Endodermal cell (in vitro differentiated cells): ENCODE measurements at places on chromosomes 1 and 21. TPM values are rescaled to one million over a fixed set of nuclear protein-coding genes. Genes with fewer than 3 reads are reported as not detected.
A peak's percentile ranks its signal among the peaks of the same experiment; 100 is the strongest.

The HES3 gene
- total RNA-seq = 1.8 and 2.7 TPM in 2 replicates

The FCAMR gene
- not detected in 3 replicates for total RNA-seq

The LCK gene
- total RNA-seq = 4.4 and 6.6 TPM in 2 replicates

The CTSS gene
- total RNA-seq = 0.11 TPM in 1 of 2 replicates, not detected in the other

The LIN28A gene
- 997 and 1,041 TPM in 2 replicates for total RNA-seq

The KRTAP12-2 gene
- total RNA-seq = not detected in 2 replicates

The IPP gene
- 14.8 to 20.4 TPM (median 18.6 TPM) in 3 replicates for total RNA-seq

The HTR6 gene
- 0.32 TPM in 1 of 3 replicates, not detected in the others for total RNA-seq

The ZNF687 gene
- total RNA-seq = 43.0 and 43.2 TPM in 2 replicates

GRCh38 chr1:226429858-226430715 lies 22.2 kb upstream of the PARP1 start:
- H3K4me3 ChIP-seq = no peak overlapping the region
- H3K4me1 ChIP-seq = no peaks in the 10 kb centered on the region
- DNase-seq = peak; percentile 41
- no peaks in the 10 kb centered on the region for H3K36me3 ChIP-seq
- no peaks in the 10 kb centered on the region for H3K27me3 ChIP-seq
- no peak overlapping the region for H3K27ac ChIP-seq

GRCh38 chr1:39525366-39526165 lies 34.1 kb downstream of the BMP8A start:
- H3K27me3 ChIP-seq = no peaks in the 10 kb centered on the region
- H3K27ac ChIP-seq = no peak overlapping the region
- peaks cover 6% of the 10 kb centered on the region for H3K36me3 ChIP-seq
- DNase-seq = no peak
- no peaks in the 10 kb centered on the region for H3K4me1 ChIP-seq
- no peak overlapping the region for H3K4me3 ChIP-seq

DNA sequence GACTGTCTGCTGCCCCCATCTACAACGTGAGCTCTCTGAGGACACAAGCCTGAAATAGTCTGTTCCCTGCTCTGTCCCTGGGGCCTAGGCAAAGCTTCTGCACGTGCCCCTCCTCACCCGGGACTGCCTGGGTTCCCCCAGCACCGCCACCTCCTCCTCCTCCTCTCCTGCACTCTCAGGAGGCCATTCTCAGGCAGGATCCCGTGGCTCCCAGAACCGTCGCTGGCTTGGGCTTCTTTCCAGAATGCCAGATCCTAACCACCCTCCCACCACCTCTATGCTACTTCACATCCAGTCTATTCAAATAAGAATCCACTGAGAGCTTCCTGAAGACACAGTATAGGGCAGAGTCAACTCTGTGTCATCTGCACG lies 11.2 kb downstream of the NPHP4 start:
- no peak overlapping the region for H3K4me3 ChIP-seq
- H3K36me3 ChIP-seq = peaks cover 14% of the 10 kb centered on the region
- no peak for DNase-seq
- H3K4me1 ChIP-seq = no peaks in the 10 kb centered on the region
- no peaks in the 10 kb centered on the region for H3K27me3 ChIP-seq

- H3K4me3 ChIP-seq = no peak overlapping the region
- no peak for DNase-seq
- no peak overlapping the region for H3K27ac ChIP-seq
Observed at GRCh38 chr1:213397638-213398037, 346.6 kb downstream of the RPS6KC1 start.

DNA sequence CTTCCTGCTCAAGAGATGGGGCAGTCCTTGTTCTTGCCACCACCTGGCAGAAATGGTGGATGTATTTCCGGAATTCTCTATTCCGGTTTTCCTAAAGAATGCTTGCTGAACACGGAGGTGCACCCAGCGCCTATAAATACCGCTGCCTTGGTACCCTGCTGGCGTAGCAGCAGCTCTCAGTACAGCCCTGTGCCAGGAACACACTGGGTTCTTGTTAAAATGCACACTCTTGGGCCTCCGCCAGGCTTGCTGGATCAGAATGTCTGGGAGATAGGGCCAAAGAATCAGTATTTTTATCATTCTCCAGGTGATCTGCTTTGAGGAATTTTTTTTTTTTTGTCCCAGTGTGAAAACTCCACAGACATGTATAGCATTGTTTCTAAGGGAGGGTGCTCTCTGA lies 54.2 kb downstream of the IGSF5 start:
- H3K27ac ChIP-seq = no peak overlapping the region
- no peaks in the 10 kb centered on the region for H3K4me1 ChIP-seq
- no peaks in the 10 kb centered on the region for H3K27me3 ChIP-seq
- no peak for DNase-seq
- H3K36me3 ChIP-seq = no peaks in the 10 kb centered on the region

DNA sequence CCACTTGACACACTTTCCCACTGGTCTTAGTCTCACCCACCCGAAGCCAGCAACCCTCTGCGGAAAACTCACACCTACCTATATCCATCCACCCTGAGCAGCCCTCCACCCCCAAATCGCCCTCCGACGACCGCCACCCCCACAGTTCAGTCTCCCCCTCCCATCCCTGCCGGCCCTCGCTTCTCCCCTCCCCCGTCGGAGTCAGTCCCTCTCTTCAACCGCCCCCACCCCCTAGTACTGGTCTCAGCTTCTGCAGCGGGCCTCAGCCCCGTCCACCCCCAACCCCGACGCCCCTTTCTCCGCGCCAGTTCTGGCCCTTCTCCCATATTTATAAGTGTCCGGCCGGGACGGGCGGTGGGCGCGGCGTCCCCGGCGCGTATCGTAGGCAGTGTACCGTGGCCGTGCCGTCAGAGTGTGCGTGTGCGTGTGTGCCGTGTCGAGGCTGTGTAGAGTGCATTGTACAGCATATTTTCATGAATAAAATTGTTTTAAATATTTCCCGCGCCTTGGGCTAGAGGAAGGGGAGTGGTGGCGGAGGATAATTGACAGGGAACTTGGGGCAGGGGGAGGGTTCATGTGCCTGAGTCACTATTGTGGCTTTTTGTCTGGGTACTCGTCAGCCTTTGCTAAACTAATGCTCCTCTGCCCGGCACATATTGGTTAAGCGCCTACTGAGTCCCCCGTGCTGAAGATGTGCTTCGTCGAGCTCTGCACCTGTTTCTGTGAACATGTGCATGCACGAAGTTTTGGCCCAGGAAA lies 22.0 kb downstream of the FOXO6 start:
- peak; percentile 68 for DNase-seq
- H3K36me3 ChIP-seq = no peaks in the 10 kb centered on the region
- no peak overlapping the region for H3K27ac ChIP-seq
- peaks cover 74% of the 10 kb centered on the region for H3K27me3 ChIP-seq
- no peaks in the 10 kb centered on the region for H3K4me1 ChIP-seq

DNA sequence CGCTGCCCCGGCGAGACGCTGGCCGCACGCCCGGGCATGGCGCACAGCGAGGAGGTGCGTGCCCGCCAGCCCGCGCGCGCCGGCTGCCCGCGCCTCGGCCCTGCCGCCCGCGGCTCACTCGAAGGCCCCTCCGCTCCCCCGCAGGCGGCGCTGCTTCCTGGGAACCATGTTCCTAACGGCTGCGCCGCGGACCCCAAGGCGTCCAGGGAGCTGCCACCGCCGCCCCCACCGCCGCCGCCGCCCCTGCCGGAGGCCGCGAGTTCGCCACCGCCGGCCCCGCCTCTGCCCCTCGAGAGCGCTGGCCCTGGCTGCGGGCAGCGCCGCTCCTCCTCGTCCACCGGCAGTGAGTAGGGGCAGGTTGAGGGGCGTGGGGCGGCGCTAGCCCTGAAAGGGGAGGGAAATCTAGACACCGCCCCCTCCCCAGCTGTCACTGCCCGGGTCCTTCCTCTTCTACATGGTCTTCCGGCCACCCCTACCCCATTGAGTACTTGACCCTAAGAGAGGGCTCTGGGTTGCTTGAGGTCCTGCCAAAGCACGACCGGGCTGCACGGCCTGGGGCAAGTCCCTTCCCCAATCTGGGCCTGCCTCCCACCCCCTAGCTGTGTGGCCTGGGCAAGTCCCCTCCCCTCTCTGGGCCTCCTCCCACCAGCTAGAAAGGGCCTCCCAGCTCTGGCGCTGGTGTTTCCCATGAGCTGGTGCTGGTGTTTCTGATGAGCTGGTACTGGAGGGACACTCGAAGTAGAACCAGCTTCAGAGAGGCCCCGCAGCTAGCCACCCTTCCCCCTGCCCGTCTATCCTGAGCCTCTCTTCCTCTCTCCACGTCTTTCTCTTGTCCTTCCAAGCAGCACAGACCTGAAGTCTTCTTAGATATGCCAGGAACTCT lies 17.0 kb downstream of the TNFRSF25 start:
- peaks cover 77% of the 10 kb centered on the region for H3K27me3 ChIP-seq
- no peak overlapping the region for H3K27ac ChIP-seq
- peak; percentile 89 for DNase-seq
- no peaks in the 10 kb centered on the region for H3K4me1 ChIP-seq
- no peaks in the 10 kb centered on the region for H3K36me3 ChIP-seq
- H3K4me3 ChIP-seq = no peak overlapping the region

DNA sequence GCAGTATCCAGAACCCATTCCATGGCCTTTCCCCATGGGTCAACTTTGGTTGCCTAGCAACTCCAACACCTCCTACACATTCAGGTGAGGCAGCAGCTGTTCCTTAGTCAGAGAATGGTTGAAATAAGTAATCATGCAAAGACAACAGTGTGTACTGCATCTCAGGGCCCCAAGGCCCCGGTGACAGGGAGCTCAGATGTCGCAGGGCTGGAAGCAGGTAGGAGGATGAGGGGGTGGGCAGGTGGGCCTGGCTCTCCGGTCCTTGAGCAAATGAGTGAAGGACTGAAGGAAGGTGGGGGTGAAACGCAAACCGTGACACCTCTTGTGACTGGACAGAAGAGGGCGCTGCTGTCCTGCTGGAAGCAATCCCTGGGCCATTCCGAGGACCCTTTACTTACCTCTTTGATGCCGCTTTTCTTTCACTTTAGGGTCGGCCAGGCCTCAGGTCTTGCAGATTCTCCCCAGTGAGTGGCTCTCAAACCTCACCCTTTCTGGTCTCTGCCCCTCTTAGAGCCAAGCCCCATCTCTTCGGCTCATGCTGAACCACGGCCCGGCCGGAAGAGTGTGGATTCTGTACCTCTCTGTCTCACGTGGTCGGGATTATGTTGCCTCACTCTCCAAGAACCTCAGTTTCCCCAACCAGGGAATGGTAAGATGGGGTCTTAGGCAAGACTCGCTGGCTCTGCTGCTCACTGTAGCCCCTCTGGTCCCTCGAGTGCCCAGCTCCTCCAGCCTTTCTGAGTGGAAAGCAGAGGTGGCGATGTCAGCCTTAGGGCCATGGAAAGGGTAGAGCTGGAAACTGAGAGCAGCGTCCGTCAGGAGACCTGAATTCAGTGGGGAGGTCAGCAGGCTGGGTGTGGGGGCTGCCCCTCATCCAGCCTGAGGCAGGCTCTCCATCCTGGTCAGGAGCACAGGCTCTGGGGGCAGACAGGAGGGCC lies 5.6 kb upstream of the KCNA10 start:
- peaks cover 31% of the 10 kb centered on the region for H3K27me3 ChIP-seq
- DNase-seq = peak; percentile 91

GRCh38 chr1:232856541-232856940 lies 51.3 kb downstream of the MAP10 start:
- peaks cover 5% of the 10 kb centered on the region for H3K4me1 ChIP-seq
- no peak overlapping the region for H3K4me3 ChIP-seq
- no peak for DNase-seq
- H3K36me3 ChIP-seq = no peaks in the 10 kb centered on the region
- H3K27ac ChIP-seq = no peak overlapping the region

- H3K4me3 ChIP-seq = no peak overlapping the region
- no peaks in the 10 kb centered on the region for H3K36me3 ChIP-seq
- H3K27ac ChIP-seq = no peak overlapping the region
- no peaks in the 10 kb centered on the region for H3K4me1 ChIP-seq
Observed at GRCh38 chr1:119254067-119254720, 113.7 kb upstream of the WARS2 start.

DNA sequence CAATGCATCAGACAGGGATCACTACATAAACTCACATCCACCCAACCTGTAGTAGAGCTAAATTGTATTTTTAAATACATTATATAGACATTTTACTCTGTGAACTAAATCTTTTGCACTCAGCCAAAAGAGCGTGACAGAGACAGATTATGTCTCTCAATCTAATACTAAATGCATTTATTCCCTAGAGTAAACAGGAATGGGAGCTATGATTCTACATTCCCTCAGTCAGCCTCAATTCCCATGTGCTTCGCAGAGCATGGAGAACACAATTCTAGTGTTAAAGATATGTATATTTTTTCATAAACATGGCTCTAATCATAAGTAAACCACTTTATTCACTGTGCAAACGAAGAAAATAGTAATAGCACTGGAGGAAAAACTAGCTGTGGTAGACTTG lies 16.5 kb downstream of the PIGK start:
- H3K4me1 ChIP-seq = no peaks in the 10 kb centered on the region
- no peak overlapping the region for H3K4me3 ChIP-seq

- peaks cover 13% of the 10 kb centered on the region for H3K4me1 ChIP-seq
- H3K27ac ChIP-seq = no peak overlapping the region
- DNase-seq = peak; percentile 94
- peaks cover 5% of the 10 kb centered on the region for H3K36me3 ChIP-seq
- peak overlapping the region; percentile 97 for H3K4me3 ChIP-seq
Observed at GRCh38 chr1:32753532-32754316, 51.2 kb upstream of the SYNC start.

DNA sequence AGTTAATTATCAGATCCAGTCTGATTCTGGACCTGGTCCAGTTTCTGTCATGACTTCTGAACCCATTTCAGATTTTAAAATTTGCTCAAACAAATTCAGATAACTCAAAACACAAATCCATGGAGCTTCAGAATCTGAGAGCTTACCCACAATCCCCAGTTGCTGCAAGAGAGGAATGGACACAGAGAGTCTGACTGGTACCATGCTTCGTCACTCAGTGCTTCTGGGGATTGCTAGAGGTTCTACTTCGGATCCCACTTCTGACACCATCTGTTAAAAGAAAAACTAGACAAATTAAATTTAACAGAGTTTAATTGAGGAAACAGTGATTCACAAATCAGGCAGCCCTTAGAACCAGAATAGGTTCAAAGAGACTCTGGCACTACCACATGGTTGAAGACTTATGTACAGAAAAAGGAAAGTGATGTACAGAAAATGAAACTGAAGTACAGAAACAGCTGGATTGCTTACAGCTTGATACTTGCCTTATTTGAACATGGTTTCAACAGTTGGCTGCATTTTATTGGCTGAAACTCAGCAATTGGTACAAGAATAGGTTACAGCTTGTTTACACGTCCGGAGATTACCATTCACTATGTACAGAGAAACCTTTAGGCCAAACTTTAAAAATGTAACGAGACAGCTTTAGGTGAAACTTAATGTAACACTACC lies 60.7 kb upstream of the TEKT2 start:
- no peak overlapping the region for H3K27ac ChIP-seq
- no peak for DNase-seq
- no peak overlapping the region for H3K4me3 ChIP-seq
- H3K4me1 ChIP-seq = no peaks in the 10 kb centered on the region
- peaks cover 52% of the 10 kb centered on the region for H3K36me3 ChIP-seq
- H3K27me3 ChIP-seq = no peaks in the 10 kb centered on the region

- H3K27ac ChIP-seq = no peak overlapping the region
- H3K27me3 ChIP-seq = no peaks in the 10 kb centered on the region
- no peaks in the 10 kb centered on the region for H3K36me3 ChIP-seq
- DNase-seq = no peak
Observed at GRCh38 chr1:4086085-4086850, 186.2 kb upstream of the C1orf174 start.
